ENCODE measurements at places on chromosomes 11 and 22. TPM values are rescaled to one million over a fixed set of nuclear protein-coding genes. Genes with fewer than 3 reads are reported as not detected.

The BACE1-AS gene
- total RNA-seq, result 6.9 TPM

The TSSK2 gene
- total RNA-seq, result not detected

The DKK3 gene
- total RNA-seq, result 197 TPM

The DRD2 gene
- total RNA-seq, result 0.25 TPM

The PANX2 gene
- total RNA-seq, result 3.2 TPM

The CABP4 gene
- total RNA-seq, result not detected

Measured in temporal lobe (tissue), 4 donors.